ENCODE measurements at places on chromosomes 2 and 18. TPM values are rescaled to one million over a fixed set of nuclear protein-coding genes. Genes with fewer than 3 reads are reported as not detected.
A peak's percentile ranks its signal among the peaks of the same experiment; 100 is the strongest.

GRCh38 chr18:22082408-22082807 is 87.0 kb upstream of the GATA6 start:
- no peaks in the 10 kb centered on the region for H3K27me3 ChIP-seq
- no peak overlapping the region for H3K27ac ChIP-seq
- no peak overlapping the region for H3K4me3 ChIP-seq
- no peaks in the 10 kb centered on the region for H3K4me1 ChIP-seq

- peaks cover 6% of the 10 kb centered on the region for H3K4me1 ChIP-seq
- H3K27me3 ChIP-seq: no peaks in the 10 kb centered on the region
- no peaks in the 10 kb centered on the region for H3K36me3 ChIP-seq
- no peak for DNase-seq
These were observed 629.1 kb upstream of the SLC39A10 start for GRCh38 chr2:195027947-195028346.

DNA sequence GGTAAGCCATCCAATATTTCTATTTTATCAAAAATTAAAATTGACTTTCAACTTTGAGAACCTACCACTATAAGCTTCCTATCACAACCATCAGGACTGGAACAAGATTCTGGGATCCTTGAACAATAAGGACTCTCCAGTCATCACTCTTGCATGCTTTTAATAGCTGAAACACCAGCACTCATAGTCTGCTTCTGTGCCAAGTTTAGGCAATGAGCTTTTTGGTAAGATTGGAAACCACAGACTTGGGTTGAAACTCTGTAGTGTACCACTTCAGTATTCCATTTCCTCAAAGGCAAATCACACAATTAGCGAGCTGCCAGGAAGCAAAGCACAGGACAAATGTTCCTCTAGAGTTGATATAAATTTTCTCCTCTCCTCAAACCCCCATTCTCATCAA is 1065.8 kb upstream of the SLC39A10 start:
- H3K27ac ChIP-seq: no peak overlapping the region
- no peaks in the 10 kb centered on the region for H3K4me1 ChIP-seq
- no peaks in the 10 kb centered on the region for H3K36me3 ChIP-seq
- no peak overlapping the region for H3K4me3 ChIP-seq
- no peak for DNase-seq

Gene RESP18
- total RNA-seq: not detected

DNA sequence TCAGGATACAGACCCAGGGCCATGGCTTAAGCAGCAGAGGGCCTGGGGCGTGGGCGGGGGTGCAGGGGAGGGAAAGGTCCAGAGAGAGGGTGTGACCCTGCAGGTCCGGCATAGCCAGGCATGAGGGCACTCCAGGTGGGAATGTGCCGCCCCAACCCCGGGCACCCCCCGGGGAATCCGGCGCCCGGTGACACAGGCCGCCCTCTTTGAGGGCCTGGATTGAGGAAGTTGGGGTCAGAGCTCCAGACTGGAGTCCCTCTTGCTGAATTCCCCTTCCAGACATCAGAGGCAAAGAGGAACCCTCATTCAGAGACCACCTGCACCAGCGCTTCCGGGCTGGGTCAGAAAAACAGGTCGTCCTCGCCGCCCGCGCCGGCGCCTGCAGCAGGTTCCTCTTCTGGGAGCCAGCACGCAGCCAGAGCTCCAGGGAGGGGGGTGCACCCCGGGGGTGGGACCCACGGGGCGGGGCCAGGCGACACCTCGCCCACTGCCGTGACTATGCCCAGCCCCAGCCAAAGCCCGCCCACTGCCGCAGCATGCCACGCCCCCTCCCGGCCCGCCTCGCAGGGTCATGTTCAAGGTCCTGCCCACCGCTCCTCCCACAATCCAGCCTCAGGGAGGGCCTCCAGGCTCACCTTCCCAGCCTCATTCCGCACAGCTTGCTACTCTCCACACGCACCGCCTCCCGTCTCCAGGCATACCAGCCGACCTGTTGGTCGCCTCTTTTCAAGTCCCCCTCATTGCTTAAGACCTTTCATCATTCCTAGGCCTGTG is 98.3 kb upstream of the ID2 start:
- no peaks in the 10 kb centered on the region for H3K4me1 ChIP-seq
- H3K27ac ChIP-seq: no peak overlapping the region
- peak overlapping the region; percentile 43 for H3K4me3 ChIP-seq
- no peaks in the 10 kb centered on the region for H3K36me3 ChIP-seq
- peak; percentile 82 for DNase-seq

Gene VWC2L
- total RNA-seq: 0.15 TPM

Gene POTEJ
- not detected for total RNA-seq

DNA sequence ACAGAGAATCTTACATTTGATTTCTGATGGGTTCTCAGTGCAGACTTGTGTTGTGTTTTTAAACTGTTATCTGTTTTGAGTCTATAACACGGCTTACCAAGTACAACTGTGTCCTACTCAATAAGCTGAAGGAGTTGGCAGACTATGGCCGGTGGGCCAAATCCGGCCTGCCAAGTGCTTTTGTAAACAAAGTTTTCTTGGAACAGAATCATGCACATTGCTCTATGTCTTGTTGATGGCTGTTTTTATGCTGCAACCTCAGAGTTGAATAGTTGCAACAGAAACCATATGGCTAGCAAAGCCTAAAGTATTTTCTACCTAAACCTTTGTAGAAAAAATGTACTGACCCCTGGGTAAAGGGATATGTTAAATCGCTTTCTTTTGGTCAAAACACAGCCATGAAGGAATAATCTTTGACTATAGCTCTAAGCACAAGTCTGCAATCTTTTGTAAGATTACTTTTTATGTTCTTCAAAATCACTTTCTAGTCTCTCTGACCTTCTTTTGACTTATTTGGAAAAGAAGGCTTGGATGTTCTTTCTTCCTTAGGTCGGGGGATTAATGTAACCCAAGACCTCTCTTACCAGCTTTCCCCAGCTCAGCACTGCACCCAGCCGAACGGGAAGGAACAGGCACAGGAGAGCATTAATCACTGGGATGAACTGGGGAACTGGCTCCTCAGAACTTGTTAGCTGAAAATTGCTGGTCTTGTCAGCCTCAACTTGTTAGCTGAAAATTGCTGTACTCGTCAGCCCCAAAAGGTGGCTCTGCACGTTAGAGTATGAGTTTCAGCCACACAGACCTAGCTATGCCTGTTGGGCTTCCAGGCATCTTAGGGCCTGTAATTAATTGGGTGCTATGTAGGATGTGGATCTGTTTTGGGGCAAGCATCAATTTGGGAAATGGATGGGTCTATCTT is 75.4 kb downstream of the CD8B2 start:
- peaks cover 2% of the 10 kb centered on the region for H3K27me3 ChIP-seq
- H3K27ac ChIP-seq: no peak overlapping the region
- DNase-seq: no peak
- H3K36me3 ChIP-seq: peaks cover 6% of the 10 kb centered on the region
- peaks cover 8% of the 10 kb centered on the region for H3K4me1 ChIP-seq
- no peak overlapping the region for H3K4me3 ChIP-seq

DNA sequence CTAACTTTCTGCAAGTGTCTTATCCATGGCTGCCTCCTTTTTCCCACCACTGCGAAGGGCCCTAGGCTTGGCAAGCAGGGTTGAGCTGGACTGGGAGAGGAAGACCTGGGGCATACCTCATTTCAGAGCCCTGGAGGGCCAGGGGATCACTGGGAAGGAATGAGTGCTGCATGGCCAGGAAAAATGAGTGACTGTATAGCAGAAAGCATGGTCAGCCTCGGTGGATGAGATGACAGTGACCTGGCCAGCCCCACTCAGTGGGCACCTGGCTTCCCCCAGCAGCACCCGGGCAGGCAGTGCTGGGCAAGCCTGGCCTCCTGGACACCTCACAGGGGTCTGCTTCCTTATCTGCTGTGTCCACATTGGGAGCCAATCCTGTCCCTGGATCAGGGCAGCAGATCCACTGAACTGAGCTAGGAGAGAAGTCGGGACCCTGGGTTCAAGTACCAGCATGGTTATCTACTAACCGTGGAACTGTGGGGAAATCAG is 76.4 kb downstream of the HS1BP3 start:
- no peak for DNase-seq
- no peaks in the 10 kb centered on the region for H3K36me3 ChIP-seq
- peaks cover 8% of the 10 kb centered on the region for H3K27me3 ChIP-seq

- H3K4me1 ChIP-seq: peaks cover 15% of the 10 kb centered on the region
- no peaks in the 10 kb centered on the region for H3K36me3 ChIP-seq
- H3K27ac ChIP-seq: no peak overlapping the region
These were observed 271.5 kb downstream of the HRH4 start for GRCh38 chr18:24731981-24732380.

DNA sequence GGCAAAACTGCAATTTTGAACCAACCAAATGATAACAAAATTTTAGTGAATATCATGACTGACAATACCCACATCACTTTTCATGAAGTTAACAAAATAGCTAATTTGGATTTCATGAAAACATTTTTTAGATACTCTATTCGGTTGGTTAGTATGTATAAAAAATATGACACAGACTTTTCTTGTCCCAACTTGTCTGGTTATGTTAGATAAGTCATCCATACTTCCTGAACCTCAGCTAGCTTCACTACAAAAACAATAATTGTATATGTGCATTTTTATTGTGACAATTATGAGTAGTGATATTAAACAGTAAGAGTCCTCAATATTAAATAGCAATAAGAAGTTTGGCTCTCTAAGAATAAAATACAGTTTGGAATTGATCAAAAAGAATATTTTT is 408.1 kb upstream of the DSEL start:
- no peaks in the 10 kb centered on the region for H3K36me3 ChIP-seq
- H3K4me1 ChIP-seq: no peaks in the 10 kb centered on the region
- no peak for DNase-seq
- H3K27me3 ChIP-seq: no peaks in the 10 kb centered on the region

Gene IL1A
- not detected for total RNA-seq

GRCh38 chr2:147051814-147052213 is 793.0 kb upstream of the ACVR2A start:
- H3K4me3 ChIP-seq: no peak overlapping the region
- no peak overlapping the region for H3K27ac ChIP-seq
- DNase-seq: no peak

DNA sequence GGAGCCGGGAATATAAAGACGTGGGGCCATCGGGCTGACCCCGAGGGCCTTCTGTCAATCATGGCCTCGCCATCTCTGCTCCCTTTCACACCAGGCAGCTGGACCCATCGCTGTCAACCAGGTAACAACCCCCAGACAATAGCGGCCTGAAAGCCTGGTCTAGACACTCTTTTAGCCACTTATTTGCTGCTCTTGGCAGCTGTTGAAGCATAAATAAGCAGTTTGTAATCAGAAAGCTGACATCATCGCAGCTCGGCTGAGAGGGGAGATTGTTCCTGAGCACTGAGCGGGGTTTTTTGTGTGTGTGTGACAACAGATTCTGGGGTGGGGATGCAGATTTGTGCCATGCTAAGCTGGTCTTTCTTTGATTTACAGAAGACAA is 423.6 kb upstream of the POU3F3 start:
- H3K4me3 ChIP-seq: no peak overlapping the region
- peaks cover 3% of the 10 kb centered on the region for H3K27me3 ChIP-seq
- H3K36me3 ChIP-seq: no peaks in the 10 kb centered on the region
- peaks cover 11% of the 10 kb centered on the region for H3K4me1 ChIP-seq
- DNase-seq: no peak
- H3K27ac ChIP-seq: peak overlapping the region; percentile 24

DNA sequence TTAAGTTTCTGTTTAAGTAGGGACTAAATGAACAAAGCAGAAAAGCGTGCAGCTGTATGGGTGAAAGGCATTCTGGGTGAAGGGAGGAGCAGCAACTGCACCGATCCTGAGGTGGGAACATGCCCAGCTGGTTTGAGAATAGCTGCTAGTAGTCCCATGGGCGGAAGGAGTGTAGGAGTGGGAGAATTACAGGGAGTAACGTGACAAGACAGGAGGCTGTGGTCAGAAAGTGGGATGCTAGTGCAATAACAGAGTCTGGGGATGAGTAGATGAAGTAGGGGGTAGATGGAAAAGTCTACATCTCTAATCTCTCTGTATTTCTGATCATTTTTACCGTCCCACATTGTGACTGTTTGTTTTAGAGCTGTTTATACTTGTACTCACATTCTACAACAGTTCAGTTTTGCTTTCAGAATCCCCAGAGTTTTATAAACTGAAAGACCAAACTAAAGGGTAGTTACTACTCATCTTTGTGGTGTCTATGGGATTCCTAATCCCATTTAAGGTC is 118.9 kb downstream of the LCLAT1 start:
- H3K27ac ChIP-seq: no peak overlapping the region
- no peak for DNase-seq
- H3K36me3 ChIP-seq: no peaks in the 10 kb centered on the region

- H3K27ac ChIP-seq: peak overlapping the region; percentile 91
- peak; percentile 33 for DNase-seq
- H3K36me3 ChIP-seq: no peaks in the 10 kb centered on the region
- H3K27me3 ChIP-seq: peaks cover 6% of the 10 kb centered on the region
These were observed 102.7 kb downstream of the CSRNP3 start for GRCh38 chr2:165572151-165572550.

- H3K4me3 ChIP-seq: no peak overlapping the region
- no peak overlapping the region for H3K27ac ChIP-seq
- H3K36me3 ChIP-seq: peaks cover 15% of the 10 kb centered on the region
- H3K4me1 ChIP-seq: peaks cover 3% of the 10 kb centered on the region
- H3K27me3 ChIP-seq: peaks cover 2% of the 10 kb centered on the region
- DNase-seq: no peak
These were observed 428.6 kb downstream of the ERBB4 start for GRCh38 chr2:212109792-212110680.
